ENCODE measurements at places on chromosomes 5 and 9. TPM values are rescaled to one million over a fixed set of nuclear protein-coding genes. Genes with fewer than 3 reads are reported as not detected.

Gene MAST4
- total RNA-seq: 81.4 TPM

Gene TICAM2
- 0.95 TPM for total RNA-seq

Gene KCNV2
- total RNA-seq: not detected

Gene BARHL1
- total RNA-seq: not detected

Gene GABRA1
- not detected for total RNA-seq

DNA sequence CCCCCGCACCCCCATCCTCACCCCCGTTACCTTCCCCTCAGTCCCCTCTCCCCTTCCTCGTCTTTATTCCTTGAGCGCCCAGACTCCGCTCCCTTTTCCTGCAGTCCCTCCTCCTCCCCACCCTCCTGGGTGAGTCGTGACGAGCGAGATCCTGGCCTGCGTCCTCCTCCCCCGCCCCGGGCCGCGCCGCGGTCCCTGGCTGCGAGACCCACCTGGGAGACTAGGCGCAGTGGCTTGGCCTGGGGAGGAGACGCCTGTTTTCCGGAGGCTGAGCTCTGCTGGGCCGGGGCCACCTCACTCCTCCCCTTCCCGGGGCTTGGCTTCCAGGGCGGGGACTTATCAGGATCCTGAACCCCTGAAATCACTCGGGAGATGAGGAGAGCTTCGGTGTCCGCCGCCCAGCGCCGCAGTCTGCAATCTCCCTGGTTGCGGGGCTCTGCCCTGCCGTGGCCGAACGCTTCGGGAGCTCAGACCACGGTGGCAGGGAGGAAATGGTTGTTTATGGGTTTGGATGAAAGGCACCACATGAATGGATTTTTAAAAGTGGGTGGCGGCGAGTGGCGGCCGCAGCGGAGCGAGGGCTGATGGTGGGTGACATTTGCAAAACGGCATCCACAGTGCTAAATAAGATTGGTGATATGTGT is 984 bp downstream of the STXBP1 start:
- DNase-seq: no peak

DNA sequence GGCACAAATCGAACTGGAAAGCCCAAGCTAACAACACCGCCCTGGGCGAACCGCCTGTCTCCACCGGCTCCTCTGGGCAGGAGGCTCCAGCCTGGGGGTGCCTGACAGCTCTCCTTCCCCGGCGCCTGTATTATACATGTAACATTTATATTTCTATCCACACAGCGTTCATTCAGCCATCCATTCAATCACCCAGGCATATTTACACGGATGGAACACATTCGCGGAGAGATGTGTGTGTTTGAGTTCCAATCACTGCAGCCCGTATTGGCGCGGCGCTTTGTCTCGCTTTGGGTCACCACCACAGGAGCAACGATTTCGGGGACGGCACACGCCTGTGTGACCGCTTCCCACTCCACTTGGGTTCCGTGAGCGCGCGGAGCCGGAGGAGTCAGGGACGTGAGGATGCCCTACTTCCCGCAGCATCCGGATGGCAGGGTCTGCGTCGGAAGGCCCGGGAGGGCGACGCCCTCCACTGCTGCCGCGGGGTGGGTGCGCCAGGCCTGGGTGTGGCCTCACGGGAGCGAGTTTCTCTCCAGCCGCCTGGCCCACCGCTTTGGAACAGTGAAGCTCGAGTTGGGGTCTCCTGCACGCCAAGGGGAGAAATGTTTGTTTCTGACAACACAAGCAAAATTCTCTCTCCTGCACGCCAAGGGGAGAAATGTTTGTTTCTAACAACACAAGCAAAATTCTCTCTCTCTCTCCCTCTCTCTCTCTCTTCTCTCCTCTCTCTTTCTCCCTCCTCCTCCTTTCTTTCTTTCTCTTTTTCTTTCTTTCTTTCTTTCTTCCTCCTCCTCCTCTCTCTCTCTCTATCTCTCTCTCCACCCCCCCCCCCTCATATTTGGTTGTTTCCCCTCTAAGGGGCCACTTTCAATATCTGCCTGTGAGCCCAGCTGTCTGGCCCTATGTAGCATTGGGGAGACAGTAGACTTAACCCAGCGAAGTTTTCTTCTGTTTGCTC is 1.1 kb upstream of the SV2C start:
- DNase-seq: no peak

DNA sequence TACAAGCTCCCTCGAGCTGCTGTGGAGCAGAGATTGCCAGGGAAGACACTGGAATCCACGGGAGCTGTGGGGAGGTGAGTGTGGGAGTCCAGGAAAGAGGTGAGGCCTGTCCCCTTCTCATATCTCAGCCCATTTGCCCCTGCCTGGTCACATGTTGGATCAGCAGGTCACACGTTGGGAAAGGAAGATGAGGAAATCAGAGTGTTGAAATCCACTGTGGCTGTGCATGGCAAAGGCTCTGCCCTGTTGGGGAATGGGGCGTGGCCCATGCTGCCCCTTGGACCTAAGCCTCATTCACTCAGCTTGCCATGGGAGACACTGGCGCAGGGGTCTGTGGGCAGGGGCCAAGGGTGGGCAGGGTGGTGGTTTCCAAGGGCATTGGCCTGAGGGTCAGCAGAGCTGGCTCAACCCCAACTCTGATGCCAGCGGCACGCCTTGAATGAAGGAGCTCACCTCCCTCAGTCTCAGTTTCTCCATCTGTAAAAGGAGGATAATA is 85.4 kb upstream of the CPEB4 start:
- no peak for DNase-seq

DNA sequence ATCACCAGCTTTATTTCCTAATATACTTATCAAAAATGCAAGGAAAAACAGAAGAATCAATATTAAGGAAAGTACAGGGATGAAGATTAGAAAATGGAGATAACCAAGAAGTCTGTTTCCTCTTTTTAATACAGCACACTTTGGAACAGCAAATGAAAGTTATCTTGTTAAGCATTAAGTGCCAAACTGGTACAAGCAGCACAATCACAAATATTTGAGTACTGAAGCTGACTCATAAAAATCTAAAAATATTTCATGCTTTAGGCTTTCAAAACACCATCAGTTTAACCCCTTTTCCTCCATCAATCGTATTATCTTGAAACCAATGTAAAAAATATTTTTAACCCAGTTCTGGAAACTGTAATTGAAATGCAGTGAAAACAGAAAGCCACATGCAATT is 2.7 kb downstream of the FBXW11 start:
- no peak for DNase-seq

DNA sequence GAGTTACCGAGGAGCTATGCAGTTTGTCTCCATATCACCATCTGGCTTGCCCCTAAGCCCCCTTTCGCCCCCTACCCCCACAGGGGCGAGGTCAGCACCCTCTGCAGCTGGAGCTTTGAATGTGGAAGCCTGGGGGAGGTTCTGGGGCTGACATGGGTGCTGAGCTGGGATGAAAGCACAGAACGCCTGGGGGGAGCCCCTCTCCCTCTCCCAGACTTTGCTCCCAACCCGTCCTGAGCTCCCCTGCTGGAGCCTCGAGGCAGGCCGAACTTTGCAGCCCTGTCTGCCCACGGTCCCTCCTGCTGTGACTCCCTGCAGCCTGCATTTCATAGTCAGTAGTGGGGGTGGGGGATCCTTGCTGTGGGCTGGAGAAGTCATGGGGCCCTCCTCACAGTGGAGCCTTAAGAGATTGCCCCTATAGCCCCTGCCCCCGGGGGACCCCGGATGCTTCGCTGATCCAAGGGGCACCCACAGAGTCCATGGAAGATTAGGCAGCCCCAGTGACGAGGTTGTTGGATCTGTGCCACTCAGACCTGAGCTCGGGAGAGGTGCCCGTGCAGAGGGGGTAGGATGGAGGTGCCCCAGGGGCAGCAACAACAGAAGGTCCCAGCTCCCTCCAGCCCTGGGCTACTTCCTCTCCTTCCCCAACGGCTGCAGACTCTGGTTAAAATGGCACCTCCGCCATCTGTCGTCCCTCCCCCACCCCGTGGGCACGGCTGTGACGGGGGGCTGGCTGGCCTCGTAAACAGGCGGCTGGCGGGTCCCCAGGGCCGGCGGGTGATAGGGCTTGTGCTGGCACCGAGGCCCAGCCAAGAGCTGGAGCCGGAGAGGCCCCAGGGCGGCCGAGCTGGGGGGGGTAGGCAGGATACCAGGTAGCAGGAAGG is 162.0 kb downstream of the C9orf50 start:
- no peak for DNase-seq

DNA sequence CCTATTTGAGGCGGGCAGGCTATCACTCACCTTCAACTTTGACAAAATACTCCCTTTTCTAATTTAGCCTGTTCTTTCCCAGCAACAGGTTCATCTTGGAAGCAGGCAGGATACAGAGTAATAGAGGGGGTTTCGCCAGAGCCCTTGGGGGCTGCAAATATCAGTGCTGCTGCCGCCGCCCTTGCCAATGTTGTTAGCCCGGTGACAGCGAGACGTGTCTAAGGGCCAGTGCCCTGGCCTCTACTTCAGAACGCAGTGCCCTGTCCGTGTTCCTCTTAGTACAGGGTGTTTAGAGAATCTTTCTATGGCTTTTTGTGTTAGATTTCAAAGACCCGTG is 703 bp downstream of the FAM120AOS start:
- DNase-seq: no peak

DNA sequence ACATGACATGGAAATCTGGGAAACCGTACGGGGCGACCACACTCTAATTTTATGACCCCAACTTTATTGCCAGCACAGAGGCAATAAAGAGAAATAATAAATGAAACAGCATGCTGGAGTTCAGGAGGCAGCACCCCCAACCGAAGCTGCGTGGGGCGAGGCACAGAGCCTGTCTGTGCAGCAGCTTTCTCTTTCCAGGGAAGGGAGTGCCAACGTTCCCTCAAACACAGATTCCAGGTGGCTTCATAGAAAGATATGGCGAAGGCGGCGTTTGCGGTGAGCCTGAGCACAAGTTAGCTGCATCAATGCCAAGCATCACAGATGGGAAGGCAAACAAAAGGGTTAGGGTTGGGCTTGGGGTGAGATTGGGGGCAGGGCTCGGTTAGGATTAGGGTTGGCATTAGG is 114.8 kb downstream of the HSD17B3 start:
- DNase-seq: no peak

GRCh38 chr5:73443829-73444498 is 4.6 kb downstream of the FOXD1 start:
- no peak for DNase-seq

- DNase-seq: no peak
Measured at GRCh38 chr9:129328355-129329042, 150.4 kb upstream of the IER5L start.

GRCh38 chr9:134568811-134569210 is 72.8 kb upstream of the COL5A1 start:
- no peak for DNase-seq

DNA sequence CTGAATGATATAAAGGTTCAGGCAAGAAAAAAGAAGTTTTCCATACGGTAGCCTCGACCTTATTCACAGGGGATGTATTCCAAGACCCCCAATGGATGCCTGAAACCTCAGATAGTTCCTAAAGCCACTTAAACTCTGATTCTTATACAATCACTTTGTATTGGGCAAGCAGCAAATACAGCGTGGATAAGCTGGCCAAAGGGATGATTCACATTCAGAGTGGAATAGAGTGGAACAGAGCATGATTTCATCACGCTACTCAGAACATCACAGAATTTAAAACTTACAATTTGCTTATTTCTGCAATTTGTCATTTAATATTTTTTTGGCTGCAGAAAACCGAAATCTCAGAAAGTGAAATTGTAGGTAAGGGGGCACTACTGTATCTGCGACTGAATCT is 40.5 kb upstream of the CDH18 start:
- DNase-seq: no peak

GRCh38 chr9:105295986-105296385 is 51.5 kb downstream of the SLC44A1 start:
- DNase-seq: no peak

- DNase-seq: no peak
Measured at GRCh38 chr5:99000876-99001275, 72.1 kb upstream of the CHD1 start.

DNA sequence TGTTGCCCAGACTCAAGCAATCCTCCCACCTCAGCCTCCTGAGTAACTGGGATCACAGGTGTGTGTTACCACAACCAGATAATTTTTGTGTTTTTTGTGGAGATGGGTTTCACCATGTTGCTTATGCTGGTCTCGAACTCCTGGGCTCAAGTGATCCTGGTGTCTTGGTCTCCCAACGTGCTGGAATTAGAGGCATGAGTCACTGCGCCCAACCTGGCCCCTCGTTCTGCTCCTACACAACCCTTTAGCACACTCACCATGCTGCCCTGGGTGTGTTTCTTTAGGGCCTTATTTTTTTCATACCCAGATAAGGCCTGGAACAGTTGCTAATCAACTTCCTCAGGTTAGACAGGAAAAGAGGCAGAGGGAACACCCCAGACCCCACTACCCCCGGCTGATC is 2.6 kb downstream of the PDZD2 start:
- no peak for DNase-seq

DNA sequence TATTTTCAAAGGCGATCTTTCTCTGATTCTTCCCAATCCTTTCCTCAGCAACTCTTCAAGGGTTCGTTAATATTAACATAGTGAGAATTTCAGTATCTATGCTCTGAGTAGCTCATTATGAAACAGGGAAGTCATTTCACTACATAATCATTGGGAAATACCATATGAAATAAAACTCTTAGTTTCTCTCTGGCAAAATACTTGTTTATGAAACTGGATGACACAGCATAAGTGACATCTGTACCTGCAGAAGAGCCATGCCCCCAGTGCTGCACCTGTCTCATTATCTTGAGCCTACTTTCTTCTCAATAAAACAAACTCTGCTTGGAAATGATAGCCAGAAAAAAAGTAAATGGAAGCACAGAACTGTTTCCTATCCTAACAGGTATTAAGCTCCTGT is 33.8 kb upstream of the OTULIN start:
- DNase-seq: no peak

GRCh38 chr5:150514708-150515211 is 6.8 kb downstream of the NDST1 start:
- no peak for DNase-seq

DNA sequence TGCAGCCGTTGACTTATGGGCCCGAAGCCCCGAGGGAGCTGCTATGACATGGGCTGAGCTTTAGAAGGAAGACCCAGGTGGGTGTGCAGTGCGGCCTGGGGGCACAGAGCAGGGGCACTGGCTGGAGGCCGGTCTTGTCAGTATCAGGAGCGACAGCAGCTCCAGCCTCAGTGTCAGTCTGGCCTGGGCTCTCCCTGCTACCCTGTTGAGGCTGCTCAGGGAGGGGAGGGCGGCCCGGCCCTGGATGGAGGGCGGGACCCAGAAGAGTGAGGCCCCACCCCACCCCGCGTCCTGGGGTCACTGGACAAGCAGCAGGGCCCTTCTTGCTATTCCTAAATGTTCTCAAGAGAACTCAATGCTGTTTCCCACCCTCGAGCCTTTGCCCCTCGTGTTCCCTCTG is 18.0 kb downstream of the GFI1B start:
- no peak for DNase-seq

- DNase-seq: no peak
Measured at GRCh38 chr9:95570150-95570549, 53.4 kb upstream of the PTCH1 start.

All from esophagus squamous epithelium (tissue), 5 donors.